Stimulated activated CD4-positive, alpha-beta T cell treated with anti-CD3 and anti-CD28 coated beads, TNF-alpha, amount 100 ng/mL, for 4 hours (primary cell): ENCODE measurements at places on chromosomes 2 and 18.
A peak's percentile ranks its signal among the peaks of the same experiment; 100 is the strongest.

- DNase-seq: peak; percentile 5
Observed at GRCh38 chr2:121080013-121080772, 204.8 kb downstream of the TFCP2L1 start.

DNA sequence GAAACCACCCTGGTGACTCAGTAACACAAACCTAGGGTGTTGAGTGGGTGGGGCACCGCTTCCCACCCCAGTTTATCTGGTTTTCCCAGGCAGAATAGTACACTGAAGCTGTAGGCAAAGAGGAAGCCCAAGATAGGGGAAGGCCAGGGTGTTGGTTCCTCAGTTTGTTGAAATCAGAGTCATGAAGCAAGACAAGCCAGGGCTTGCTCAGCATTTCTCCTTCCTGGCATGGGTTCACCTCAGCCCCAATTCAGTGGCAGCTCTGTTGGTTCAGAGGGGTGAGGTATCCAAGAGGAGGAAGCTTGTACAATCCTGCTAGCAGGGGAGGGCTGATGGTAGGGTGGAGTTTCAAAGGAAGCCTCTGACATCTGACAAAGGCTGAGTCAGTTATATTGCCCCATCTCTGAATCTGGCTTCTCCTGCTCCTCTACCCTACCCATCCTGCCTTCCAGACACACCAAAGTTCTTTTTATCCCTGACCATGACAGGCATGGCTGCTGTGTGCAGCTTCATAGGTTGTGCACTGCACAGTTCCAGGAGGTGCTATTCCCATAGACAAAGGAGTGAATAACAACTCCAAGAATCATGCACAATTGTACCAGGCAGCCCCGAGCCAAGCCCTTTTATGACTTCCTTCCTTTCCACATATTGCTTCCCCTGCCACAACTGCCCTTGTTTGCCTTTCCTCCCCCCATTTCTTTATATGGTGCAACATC lies 24.9 kb upstream of the RAB10 start:
- no peak for DNase-seq

DNA sequence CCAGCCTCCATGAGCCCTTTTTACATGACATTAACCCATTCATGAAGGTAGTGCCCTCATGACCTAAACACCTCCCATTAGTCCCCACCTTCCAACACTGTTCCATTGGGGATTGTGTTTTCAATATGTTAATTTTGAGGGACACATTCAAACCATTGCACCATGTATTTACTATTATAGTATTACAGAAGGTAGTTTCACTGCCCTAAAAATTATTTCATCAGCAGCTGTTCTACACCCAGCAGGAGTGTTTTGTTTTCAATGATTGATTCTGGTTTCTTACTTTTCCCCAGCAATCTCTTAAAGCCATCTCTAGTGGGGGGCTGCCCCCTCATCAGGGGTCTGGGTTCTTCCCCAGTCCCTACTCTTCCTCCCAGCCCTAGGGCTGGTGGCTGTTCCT lies 71.9 kb downstream of the CERS6 start:
- DNase-seq: no peak

DNA sequence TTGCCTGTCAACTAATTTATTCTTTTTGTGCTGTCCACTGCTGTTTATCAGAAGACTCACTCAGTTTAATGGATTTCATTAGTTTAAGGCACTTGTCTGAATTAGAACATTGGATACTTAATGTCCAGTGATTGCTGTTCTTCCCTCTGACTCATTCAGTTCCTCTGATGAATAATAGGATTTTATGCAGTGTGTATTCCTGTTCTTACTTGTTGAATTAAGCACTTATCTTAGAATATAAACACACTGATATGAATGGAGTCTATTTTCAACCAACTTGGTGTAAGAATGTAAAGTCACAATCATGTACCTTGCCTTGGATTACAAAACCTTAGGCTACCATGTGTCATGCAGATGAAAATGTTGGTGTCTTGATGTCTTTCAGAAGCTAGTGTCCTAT lies 87.0 kb upstream of the PROKR1 start:
- no peak for DNase-seq

DNA sequence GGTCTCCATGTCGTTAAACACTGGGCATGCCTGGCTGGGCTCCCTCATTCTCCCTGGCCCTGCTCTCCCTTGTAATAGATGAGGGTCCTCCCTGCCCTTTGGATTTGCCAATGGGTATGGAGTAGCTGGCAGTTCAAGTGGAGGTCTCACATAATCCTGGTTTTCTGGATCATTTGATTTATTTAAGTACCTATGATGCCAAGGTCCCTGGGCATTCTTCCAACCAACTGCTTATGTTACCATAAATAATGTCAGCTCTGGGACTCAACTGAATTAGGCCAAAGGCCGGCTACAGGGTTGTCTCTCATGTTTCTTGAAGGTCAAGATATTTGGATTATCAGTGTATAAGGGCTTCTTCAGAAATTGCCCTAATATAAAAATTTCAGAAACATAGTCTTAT lies 104.9 kb upstream of the LYPD6 start:
- no peak for DNase-seq

DNA sequence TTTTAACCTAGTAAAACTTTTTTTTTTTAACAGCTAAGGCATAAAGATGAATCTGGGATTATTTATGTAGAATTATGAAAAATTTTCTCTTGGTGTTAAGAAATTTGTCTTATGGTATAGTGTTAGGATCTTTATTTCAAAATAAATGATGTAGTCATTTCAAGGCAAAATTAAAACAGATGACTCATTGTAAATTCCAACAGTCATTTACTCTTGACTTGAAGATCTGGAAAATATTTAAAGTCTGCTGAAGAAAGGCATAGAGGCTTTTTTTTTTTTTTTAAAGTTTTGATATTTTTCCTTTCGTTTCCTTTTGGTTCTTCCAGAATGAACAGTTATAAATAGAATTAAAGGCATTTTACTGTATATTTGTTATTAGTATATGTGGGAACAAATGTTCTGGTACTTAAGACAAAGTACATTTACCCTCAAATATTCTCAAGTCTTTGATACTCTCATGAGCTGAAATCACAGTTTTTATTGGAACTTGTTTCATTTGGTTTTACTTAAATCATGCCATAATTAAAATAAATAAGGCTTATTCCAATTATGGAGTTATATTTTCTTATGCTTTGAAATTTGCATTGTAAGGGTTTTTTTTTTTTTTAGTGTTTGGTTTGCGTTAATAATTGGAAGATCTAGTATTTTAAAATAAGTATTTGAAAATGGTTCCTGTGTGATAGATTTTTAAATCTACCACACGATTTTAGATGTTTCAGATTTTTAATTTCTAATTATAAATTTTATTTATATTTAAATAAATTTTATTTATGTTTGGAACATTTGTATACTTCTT lies 29.9 kb downstream of the GLS start:
- DNase-seq: no peak

- DNase-seq: no peak
Observed at GRCh38 chr18:73264562-73264921, 396.8 kb upstream of the NETO1 start.

DNA sequence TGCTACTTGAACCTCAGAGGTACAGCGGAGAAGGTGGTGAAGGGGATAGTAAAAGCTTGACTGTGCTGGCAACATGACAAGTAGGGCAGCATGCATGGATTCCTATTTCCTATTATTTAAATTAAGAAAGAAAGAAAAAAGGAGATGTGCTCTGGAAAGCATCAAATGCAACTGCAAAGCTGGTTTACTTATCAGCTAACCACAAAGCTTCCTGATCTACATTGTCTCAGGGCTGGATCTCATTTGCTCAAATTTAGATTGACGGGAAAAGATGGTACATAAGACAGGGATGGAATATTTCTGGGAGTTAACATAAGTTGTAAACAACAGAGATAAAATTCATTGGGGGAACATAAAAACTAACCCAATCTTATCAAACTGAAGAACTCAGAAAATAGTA lies 178.0 kb downstream of the RIT2 start:
- DNase-seq: no peak

- no peak for DNase-seq
Observed at GRCh38 chr2:150916467-150917396, 344.9 kb downstream of the RBM43 start.
